ENCODE measurements at places on chromosomes 11 and 22. TPM values are rescaled to one million over a fixed set of nuclear protein-coding genes. Genes with fewer than 3 reads are reported as not detected.
A peak's percentile ranks its signal among the peaks of the same experiment; 100 is the strongest.

The ZNF214 gene
- total RNA-seq: 3.0 TPM

The CRKL gene
- total RNA-seq: 69.9 TPM

The CCDC88B gene
- total RNA-seq: 7.6 TPM

The PYGM gene
- 1.8 TPM for total RNA-seq

The NCF4 gene
- total RNA-seq: 0.54 TPM

The TBCEL gene
- total RNA-seq: 0.88 TPM

The TBX1 gene
- not detected for total RNA-seq

The C11orf86 gene
- total RNA-seq: not detected

The ALDH3B1 gene
- total RNA-seq: 41.6 TPM

The KCNJ1 gene
- not detected for total RNA-seq

The SLN gene
- total RNA-seq: not detected

The RFPL2 gene
- 0.52 TPM for total RNA-seq

The JHY gene
- 2.7 TPM for total RNA-seq

The TRPC6 gene
- total RNA-seq: not detected

- DNase-seq: no peak
Measured at GRCh38 chr11:75182664-75183063, 31.8 kb downstream of the SLCO2B1 start.

DNA sequence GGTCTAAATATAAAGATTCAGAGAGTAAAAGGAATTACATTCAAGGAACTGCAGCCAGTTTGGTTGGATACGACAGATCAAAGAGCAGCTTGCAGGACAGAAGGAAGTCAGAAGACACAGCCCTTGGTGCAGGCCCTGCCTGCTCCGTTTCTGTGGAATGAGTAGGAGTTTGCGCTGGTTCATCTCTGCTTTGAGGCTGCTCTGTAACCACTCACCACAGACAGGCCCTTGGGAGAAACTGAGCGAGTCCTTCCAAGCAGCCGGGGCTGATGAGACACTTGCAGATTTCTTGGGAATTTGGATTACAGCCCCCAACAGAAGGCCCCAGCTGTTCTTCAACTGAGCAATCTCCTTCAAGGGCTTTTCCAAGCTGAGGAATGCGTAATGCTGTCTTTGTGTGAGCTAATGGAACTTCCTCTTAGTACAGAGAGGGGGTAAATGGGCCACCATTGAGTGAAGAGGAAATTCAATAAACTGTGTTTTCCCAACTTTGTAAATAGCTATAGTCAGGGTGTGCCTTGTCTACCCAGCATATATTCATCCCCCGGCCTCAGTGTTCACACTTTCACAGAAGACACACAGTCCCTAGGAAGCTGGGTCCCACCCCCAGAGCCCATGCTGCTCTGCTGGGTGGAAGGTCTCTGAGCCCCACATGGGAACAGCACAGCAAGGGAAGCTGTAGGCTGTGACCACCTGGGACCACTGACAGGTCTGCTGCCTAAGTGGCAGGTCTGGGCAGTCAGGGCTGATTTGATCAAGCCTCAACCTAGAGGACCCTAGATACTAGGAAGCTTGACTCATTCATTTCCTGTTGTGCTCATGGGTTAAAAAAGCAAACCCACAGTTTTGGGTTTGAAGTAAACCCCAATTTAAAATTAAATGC is 16.6 kb downstream of the IL10RA start:
- DNase-seq: no peak

GRCh38 chr11:16184588-16184987 is 171.8 kb downstream of the SOX6 start:
- DNase-seq: peak; percentile 38

DNA sequence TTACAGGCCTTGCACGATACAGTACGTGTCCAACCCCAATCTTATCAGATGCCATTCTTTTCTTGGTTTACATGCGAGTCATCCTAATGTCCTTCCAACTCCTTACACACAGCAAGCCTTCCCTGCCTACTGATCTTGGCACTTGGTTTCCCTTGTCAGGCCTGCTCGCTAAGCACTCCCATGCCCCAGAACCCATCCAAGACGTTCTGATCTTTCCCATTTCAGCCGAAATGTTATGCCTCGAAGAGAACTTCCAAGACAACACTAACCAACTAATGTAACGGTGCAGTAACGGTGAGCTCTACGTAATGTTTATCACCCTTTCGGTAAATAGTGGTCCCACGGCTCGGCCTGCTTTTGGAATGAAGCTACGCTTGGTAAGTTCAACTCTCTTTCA is 521 bp downstream of the PES1 start:
- no peak for DNase-seq

DNA sequence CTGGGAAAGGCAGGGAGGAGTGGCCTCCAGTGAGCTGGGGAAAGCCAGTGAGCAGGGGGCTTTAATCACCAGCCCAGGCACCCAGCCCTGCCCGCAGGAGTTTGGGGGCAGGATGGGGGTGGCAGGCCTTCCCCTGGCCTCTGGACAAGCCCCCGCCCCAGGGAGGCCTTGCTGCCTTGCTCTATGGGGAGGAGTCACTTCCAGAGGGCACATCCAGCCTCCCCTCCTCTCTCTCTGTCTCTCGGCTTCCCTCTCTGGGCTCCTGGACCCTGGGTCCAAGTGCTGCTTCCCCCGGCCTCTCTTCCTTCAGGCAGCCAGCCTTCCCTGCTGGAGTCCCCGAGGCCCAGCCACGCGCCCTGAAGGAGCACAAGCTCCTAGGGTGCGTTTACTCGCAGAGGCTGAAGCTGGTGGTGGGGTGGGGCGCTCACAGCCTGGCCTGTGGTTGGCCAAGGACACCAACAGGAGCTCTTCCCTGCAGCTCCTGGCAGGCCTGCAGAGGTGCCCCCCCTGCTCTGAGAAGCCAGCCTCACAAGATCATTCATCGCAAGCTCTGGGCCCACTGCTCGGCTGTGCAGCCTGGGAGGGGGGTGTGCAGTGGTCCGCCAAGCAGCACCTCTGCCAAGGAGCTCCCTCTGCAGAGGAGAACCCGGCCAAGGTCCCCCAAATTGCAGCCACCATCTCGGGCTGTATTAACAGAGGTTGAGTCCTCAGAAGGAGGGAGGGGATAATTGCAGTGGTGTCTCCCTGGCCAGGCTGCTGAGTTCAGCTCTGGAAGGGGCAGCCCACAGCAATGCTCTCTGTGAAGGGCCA is 25.4 kb downstream of the OSBPL5 start:
- no peak for DNase-seq

GRCh38 chr22:24066260-24066659 is 55.2 kb downstream of the CABIN1 start:
- no peak for DNase-seq

- DNase-seq: no peak
Measured at GRCh38 chr22:48278620-48279460, 1516.4 kb downstream of the TBC1D22A start.

GRCh38 chr11:27304514-27304913 is 58.5 kb downstream of the CCDC34 start:
- DNase-seq: no peak

DNA sequence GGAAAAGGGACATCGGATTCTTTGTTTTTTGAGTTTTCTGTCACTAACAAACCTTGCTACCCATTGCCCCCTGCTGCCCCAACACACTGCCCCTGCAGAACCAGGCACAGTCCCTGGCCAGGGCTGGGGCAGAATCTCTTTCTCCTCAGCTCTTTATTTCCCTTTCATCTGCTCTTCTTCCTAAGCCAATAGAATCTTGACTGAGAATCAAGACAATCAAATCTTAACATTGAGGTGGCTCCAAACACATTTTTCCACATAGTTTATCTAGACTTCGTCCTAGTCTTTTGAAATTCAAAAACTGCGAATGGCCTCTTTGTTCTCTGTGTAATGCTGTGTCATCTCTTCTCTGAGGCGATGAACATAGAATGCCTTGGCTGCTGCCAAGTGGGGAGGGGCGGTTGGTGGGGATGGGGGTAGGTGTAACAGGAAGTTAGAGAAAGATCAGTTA is 16.1 kb upstream of the NTM start:
- DNase-seq: no peak

DNA sequence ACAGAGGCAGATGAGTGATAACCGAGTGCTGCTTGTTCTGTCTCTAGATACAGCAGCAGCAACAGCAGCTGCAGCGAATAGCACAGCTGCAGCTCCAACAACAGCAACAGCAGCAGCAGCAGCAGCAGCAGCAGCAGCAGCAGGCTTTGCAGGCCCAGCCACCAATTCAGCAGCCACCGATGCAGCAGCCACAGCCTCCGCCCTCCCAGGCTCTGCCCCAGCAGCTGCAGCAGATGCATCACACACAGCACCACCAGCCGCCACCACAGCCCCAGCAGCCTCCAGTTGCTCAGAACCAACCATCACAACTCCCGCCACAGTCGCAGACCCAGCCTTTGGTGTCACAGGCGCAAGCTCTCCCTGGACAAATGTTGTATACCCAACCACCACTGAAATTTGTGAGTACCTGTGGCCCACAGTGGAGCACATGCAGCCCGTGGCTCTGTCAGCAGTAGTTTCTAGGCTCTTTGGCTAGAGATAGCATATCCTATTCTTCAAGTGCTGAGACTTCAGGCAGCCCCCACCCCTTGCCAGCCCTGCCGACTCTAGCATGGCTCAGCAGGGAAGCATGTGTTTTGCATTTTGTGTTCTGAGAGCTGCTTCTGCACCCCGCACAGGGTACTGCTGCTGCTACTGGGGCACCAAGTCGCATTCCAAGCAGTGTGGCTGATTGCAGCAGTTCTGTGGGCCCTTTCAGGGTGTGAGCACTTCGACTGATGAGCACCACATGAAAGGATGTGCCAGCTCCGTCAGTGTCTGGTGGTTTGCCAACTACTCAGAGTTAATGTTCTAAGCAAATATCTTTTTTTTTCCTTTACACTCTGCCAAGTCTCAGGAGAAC is 59.2 kb downstream of the MED15 start:
- no peak for DNase-seq

- DNase-seq: peak; percentile 77
Measured at GRCh38 chr22:31206896-31207687, 5.0 kb upstream of the LIMK2 start.

GRCh38 chr11:16252373-16252772 is 104.0 kb downstream of the SOX6 start:
- DNase-seq: peak; percentile 13

DNA sequence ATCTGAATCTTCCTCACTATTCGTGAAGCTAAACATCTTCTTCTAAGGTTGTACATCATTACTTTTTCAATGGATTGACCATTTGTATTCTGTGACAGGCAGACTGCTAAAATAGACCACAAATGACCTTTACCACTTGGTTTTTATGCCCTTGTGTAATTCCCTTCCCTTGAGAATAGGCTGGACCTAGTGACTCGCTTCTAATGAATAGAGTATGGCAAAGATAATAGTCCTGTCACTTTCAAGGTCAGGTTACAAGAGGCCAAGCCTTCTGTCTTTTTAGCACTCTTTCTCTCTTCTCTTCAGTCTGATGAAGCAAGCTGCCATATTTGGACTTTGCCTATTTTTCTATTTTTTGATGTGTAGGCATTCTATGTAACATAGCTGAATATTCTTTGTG is 492.9 kb downstream of the SOX6 start:
- no peak for DNase-seq

DNA sequence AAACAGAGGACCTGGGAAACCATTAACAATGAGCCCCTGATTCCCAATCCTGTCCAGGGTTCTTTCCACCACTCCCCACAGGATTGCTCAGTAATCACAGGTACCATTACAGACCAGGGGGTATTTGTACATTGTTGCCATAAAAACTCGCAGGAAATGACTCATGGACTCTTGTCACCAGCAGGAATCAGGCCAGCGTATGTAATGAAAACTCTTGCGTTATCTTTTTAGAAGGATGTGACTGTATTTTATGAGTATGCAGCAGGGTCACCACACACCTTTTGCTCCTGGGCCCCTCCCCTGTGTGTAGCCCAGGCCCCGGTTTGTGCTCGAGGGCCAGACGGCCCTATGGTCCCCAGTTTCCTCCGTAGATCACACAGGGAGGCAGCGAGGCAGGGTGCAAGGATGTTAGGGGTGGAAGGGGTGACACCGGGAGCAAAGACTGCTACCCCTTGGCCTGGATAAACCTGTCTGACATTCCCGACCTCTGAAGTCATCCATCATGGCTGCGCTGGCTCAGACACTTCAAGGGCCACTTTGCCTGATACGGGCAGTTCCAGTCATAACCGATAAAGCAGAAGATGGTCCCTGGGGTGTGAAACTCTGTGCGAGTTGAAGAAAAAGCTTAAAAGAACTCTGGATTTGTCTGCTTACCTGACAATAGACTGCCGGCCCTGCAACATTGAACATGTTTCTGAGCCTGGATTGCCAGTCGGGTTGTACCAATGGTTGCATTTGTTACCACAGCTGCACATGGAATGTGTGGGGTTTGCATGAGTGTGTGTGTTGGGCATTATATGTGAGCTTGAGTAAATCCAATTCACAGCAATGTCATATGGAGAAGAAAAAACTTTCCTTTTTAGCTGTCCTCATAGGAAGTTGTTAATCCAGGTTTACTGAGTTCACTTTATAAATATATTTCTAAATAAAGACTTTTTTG is 56.9 kb downstream of the MICAL2 start:
- peak; percentile 71 for DNase-seq

- DNase-seq: no peak
Measured at GRCh38 chr11:48683226-48683720, 194.7 kb downstream of the OR4A47 start.

GRCh38 chr11:129825380-129825779 is 9.7 kb downstream of the TMEM45B start:
- no peak for DNase-seq

- no peak for DNase-seq
Measured at GRCh38 chr11:104380358-104380757, 216.4 kb upstream of the PDGFD start.

DNA sequence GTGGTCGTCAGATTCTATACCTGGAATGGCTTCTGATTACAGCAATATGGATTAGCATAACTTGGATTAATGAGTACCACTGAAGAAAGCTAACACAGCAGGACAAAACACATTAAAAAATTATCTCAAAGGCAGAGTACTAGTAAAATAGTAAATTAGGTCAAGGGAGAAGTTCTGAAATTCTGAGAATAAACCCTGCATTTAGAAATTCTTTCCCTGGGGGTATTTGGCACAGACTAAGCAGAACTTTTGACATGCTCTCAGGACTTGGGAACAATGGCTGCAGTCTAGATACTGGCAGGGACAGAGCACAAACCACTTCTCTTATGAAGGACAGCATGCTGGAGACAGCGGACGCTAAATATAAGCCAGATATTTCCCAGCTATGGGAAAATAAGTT is 85.6 kb upstream of the GRIA4 start:
- no peak for DNase-seq

GRCh38 chr11:43298397-43298796 is 13.4 kb upstream of the API5 start:
- DNase-seq: no peak

- DNase-seq: no peak
Measured at GRCh38 chr11:73426219-73426850, 50.1 kb downstream of the RELT start.

DNA sequence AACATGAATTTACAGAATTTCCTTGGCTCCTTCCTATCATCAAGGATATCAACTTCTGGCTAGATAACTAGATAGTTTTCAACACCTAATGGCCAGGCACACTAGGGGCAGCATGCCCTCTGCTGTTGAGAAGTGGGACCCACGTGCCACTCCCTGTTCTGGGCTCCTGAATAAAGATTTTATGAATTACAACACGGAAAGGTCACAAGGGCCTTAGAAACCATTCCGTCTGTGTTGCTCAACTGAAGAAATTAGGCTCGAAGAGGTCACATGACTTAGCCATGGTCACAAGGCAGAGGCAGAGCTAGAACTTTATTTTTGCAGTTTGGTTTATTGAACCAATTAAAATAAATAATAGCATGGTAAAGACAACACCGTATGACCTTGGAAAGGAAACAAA is 36.0 kb downstream of the PRCP start:
- DNase-seq: peak; percentile 61

GRCh38 chr22:44604991-44605390 is 97.0 kb upstream of the PRR5 start:
- DNase-seq: no peak

GRCh38 chr11:77705876-77706579 is 68.4 kb upstream of the CLNS1A start:
- peak; percentile 5 for DNase-seq

- DNase-seq: no peak
Measured at GRCh38 chr11:10322401-10322800, 17.5 kb downstream of the ADM start.

Data from Calu3 (cell line).